ENCODE measurements at places on chromosomes 13 and 19.

- H3K36me3 ChIP-seq: no peaks in the 10 kb centered on the region
- peak overlapping the region; percentile 95 for H3K4me3 ChIP-seq
- H3K27ac ChIP-seq: peak overlapping the region; percentile 88
- DNase-seq: peak; percentile 43
- H3K27me3 ChIP-seq: no peaks in the 10 kb centered on the region
- no peaks in the 10 kb centered on the region for H3K4me1 ChIP-seq
Observed at GRCh38 chr19:33175886-33176669, 18.1 kb upstream of the LRP3 start.

GRCh38 chr19:56839652-56840450 is 675 bp downstream of the PEG3 start:
- H3K36me3 ChIP-seq: no peaks in the 10 kb centered on the region
- peak; percentile 98 for DNase-seq
- H3K27me3 ChIP-seq: no peaks in the 10 kb centered on the region
- H3K27ac ChIP-seq: peak overlapping the region; percentile 89
- no peaks in the 10 kb centered on the region for H3K4me1 ChIP-seq
- peak overlapping the region; percentile 57 for H3K4me3 ChIP-seq

DNA sequence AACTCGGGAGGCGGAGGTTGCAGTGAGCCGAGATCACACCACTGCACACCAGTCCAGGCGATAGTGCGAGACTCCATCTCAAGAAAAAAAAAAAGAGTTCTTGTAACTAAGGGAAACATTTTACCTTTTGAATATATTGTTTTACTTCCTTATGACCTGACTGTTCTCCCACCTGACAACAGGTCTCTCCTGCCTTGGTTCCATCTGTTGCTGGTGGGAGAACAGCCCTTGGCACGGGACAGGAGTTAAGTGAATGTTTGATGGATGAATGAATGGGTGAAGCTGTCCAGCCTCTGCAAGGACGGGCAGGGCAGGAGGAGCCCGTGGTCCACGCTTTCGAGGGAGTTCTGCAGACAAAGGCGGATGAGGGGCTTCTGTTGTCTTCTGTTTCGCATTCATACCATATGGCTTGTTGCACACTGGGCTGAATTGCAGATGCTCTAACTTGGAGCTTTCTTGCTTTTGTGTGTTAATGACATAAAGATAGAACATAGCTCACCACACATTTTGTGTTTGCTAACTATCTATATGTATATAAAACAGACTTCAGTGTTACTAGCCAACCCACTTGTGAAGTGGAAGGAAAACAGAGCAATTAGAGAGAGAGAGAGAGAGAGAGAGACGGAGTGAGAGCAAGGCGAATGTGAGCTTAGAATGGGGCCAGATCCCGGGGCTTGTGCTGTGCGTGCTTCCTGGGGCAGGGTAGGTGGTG is 16.2 kb upstream of the CCNE1 start:
- H3K4me3 ChIP-seq: no peak overlapping the region
- H3K36me3 ChIP-seq: no peaks in the 10 kb centered on the region
- no peak overlapping the region for H3K27ac ChIP-seq
- no peak for DNase-seq

DNA sequence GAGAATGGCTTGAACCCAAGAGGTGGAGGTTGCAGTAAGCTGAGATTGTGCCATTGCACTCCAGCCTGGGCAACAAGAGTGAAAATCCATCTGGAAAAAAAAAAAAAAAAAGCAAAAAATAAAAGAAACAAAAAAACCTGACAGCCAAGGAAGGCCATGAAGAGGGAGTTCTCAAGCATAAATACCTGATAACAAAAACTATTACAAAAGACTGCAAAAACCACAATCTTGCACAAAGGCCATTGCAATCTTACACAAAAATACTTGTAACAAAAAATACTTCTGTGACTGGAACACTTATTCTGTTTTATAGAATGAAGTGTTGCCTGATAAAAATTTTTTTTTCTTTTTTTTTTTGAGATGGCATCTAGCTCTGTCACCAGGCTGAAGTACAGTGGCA is 61.5 kb upstream of the TSC22D1 start:
- H3K4me3 ChIP-seq: no peak overlapping the region
- H3K36me3 ChIP-seq: no peaks in the 10 kb centered on the region
- no peaks in the 10 kb centered on the region for H3K27me3 ChIP-seq
- no peaks in the 10 kb centered on the region for H3K4me1 ChIP-seq
- no peak for DNase-seq

DNA sequence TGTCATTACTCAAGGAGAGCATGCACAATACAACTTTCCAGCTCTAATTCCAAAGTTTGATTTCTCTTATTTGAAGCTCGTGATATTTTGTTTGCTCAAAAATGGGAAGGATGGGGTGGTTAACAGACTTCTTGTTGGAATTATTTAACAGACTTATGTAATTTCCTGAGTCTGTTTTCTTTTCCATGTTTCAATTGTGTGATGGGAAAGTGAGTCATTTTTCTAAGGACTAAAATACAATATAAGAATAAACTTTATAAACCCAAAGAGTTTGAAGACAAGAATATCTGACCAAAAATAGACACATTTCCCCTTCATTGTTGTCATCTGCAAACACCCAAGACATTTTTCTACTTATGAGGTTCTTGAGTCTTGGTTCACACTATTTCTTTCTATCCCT is 211.8 kb upstream of the SLITRK5 start:
- H3K4me3 ChIP-seq: no peak overlapping the region

- DNase-seq: no peak
- H3K4me3 ChIP-seq: no peak overlapping the region
- H3K4me1 ChIP-seq: no peaks in the 10 kb centered on the region
- H3K36me3 ChIP-seq: no peaks in the 10 kb centered on the region
- H3K27ac ChIP-seq: peak overlapping the region; percentile 15
- H3K27me3 ChIP-seq: no peaks in the 10 kb centered on the region
Observed at GRCh38 chr13:76723551-76724232, 162.5 kb downstream of the KCTD12 start.
